ENCODE measurements at places on chromosomes 4 and X.

DNA sequence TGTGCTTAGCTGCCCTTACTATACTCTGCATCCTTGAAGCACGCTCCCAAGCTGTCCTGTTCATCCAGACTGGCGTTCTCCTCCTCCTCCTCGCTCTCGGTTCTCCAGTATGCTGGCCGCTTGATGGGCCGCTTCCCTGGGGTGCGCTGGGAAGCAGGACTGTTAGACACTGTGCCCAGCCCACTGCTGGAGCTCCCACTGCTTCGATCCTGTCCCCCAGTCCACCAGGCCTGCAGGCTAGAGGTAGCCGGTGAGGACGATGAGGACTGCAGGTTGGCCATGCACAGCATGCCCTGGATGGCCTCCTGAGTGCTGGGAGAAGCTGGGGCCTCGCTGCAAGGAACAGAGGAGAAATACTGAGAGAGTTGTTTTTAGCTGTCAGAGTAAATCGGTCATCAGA, 59.4 kb downstream of the PHF8 start:
- DNase-seq, result no peak

- DNase-seq, result no peak
These were observed 419.4 kb downstream of the EPHA5 start for GRCh38 chr4:65250916-65251315.

GRCh38 chrX:111354496-111354895, 57.5 kb downstream of the DCX start:
- no peak for DNase-seq

- DNase-seq, result no peak
These were observed 234.0 kb downstream of the SPOCK3 start for GRCh38 chr4:167000141-167000852.

DNA sequence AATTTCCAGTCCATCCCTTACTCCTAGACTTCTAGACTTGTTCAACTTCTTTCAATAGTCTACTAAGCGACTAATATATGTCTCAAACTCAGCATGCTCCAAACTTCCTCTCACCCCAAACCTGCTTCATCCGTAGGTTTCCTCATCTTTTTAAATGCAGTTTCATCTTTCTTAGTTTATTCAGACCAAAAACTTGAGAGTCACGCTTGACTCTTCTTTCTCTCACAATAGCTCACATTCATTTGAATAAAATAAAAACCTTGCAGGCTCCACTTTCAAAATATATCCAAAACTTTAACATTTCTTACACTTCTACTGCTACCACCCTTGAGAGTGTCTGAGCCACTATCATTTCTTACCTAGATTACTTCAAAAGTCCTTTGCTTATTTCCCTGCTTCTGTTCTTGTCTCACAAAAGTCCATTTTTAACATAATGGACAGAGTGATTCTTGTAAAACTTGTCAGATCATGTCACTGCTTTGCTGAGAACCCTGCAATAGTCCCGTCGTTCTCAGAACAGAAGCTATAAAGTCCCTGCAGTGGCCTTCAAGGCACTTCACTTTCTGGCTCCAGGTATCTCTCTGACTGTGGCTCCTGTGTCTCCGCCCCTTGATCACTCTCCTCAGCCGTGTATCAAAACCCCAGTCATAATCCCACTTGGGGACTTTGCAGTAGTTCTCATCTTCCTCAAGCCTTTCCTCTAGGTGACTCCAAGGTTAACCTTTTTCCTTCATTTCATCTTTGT, 167.6 kb downstream of the ARHGAP24 start:
- DNase-seq, result no peak

DNA sequence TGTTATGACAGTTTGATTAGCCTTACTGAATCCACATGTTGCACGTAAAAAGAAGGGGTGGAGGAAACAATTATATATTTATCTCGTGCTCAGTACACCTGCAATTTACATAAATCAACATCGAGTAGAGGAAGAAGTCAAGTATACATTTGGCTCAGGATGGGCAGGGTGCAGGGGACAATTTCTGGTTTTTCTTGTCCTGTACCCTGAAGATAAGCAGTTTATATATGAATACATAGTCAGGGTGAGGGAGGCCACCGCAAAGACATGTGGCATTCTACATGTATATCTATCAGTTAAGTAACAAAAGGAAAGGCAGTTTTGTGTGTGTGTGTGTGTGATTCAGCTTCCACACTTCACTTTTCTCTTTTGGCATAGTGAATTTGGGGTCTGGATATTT, 11.1 kb upstream of the EREG start:
- DNase-seq, result no peak

DNA sequence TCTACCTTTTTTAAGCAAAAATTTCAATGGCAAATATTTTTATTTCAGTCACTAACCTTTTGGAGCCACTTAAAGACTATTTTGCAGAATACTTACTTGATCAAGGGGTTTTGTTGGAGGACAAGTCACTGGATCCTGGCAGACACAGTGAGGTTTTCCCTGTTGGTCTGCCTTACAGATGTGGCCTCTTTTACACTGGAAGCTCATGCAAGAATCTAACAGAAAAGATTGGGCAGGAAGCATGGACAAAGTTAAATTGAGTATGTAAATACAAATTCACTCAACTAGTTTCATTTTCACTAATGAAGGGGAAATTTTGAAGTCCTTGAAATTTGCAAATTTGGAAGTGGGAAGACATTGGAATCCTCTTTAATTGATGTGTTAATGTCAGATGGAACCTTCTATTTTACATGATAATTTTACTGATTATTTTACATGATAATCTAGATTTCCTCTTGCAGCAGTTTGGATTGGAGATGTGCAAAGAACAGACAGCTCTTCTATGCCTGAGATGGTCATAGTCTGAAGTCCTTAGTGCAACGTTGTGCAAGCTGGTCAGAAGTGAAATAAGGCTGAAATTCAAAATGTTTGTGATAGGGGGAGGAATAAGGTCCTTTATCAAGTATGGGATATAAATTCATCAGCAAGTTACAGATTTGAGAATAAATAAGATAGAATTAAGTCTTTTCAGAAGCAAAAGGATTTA, 38.4 kb downstream of the SPARCL1 start:
- no peak for DNase-seq

GRCh38 chr4:87260477-87260876, 40.1 kb upstream of the KLHL8 start:
- DNase-seq, result no peak

Data from NCI-H146 (cell line).